ENCODE measurements at places on chromosomes 7 and 10. TPM values are rescaled to one million over a fixed set of nuclear protein-coding genes. Genes with fewer than 3 reads are reported as not detected.

DNA sequence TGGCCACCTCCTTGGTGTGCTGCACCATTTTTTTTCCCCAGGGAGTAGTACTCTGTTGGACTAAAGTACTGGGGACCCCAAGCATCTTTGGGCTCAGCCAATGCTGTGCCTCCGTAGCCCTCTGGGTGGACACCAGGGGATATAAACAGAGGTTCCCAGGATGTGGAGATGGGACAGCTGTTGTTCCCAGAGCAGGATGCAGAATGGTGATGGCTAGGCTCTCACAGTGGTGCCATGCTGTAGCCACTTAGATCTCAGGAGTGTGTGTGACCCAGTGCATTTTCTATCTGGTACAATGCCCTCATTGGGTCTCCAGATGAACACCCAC is 50.9 kb upstream of the SCIN start:
- DNase-seq = no peak

Gene WNT8B
- total RNA-seq = not detected

DNA sequence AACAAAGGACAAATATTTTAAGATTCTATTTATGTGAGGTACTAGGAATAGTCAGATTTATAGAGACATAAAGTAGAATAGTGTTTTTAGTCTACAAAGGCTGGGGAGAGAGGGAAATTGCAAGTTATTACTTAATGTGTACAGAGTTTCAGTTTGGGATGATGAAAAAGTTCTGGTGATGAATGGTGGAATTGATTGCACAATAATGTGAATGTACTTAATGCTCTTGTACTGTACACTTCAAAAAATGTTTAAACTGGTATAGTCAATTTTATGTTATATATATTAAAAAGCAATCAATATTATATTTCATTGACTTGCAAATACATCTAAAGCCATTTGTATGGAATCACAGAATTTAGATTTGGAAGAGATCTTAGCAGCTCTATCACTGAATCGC is 213.4 kb downstream of the PPP1R3A start:
- DNase-seq = no peak

DNA sequence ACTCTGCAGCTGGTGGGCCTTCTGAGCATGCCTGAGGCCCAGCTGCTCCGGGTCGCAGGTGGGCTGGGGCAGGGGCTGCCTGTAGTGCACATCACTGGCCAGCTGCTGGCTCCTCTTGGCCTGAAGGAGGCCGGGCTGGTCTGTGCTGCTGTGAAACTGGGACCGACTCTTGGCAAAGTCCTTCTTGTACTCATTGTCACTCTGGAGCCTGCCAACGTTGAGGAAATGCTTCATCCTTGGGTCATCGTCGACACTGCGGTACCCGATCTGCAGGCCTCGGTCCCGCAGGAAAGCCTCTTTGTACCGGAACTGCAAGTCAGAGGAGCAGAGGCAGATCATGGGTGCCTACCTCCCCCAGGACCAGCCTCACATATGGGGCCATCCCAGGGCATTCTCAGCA is 37.7 kb downstream of the HABP2 start:
- no peak for DNase-seq

Measured in left colon (tissue), 2 donors.